Activated naive CD8-positive, alpha-beta T cell treated with anti-CD3 and anti-CD28 coated beads, Interleukin-2, amount 10 ng/mL, durations not matched to agents 7 days and 5 days (primary cell): ENCODE measurements at places on chromosomes 3 and 15. TPM values are rescaled to one million over a fixed set of nuclear protein-coding genes. Genes with fewer than 3 reads are reported as not detected.

GRCh38 chr3:55329849-55330248 is 157.3 kb downstream of the WNT5A start:
- H3K36me3 ChIP-seq, result no peaks in the 10 kb centered on the region
- no peak overlapping the region for H3K4me3 ChIP-seq
- H3K4me1 ChIP-seq, result no peaks in the 10 kb centered on the region
- DNase-seq, result no peak
- no peak overlapping the region for H3K27ac ChIP-seq

DNA sequence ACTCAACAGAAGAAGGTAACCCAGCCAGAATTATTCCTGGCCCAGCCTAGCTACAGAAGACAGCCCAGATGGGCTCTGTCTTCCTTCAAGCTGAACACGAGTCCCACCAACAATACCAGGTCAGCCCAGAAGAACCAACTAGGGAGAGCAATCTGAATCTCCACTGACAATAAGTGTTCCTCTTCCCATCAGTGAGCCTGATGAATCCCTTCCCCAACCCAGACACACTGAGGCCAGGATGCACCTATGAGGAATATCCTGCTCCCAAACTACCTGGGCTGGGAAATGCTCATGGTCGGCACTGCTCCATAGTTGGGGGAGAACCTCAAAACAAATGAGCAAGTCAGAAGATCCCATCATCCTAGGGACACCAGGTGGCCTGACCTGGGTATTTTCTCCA is 351.1 kb downstream of the OCA2 start:
- no peaks in the 10 kb centered on the region for H3K36me3 ChIP-seq
- no peak overlapping the region for H3K4me3 ChIP-seq
- no peak overlapping the region for H3K27ac ChIP-seq
- DNase-seq, result no peak

DNA sequence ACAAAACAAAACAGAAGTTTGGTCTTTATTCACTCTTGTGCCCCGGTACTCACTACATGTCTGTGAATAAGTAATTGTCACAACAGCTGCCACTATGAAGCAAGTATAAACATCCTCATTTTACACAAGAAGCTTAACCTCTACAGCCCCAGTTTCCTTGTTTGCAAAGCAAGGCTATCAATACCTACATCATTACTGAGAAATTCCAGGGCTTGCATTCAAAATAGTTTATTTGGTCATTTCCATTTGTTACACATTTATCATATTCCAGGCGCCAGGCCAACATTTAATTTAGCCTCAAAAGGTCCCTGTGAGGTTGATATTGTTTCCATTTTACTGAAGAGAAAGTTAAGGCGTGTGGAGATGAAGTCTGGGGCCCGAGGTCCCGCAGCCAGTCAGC is 161.4 kb upstream of the LRTM1 start:
- no peak for DNase-seq
- no peaks in the 10 kb centered on the region for H3K4me1 ChIP-seq
- H3K36me3 ChIP-seq, result no peaks in the 10 kb centered on the region
- H3K4me3 ChIP-seq, result no peak overlapping the region
- H3K27me3 ChIP-seq, result no peaks in the 10 kb centered on the region
- H3K27ac ChIP-seq, result no peak overlapping the region

GRCh38 chr3:28349469-28350000 is 911 bp upstream of the AZI2 start:
- H3K4me1 ChIP-seq, result peaks cover 36% of the 10 kb centered on the region
- H3K4me3 ChIP-seq, result peak overlapping the region; percentile 98
- peaks cover 41% of the 10 kb centered on the region for H3K36me3 ChIP-seq

DNA sequence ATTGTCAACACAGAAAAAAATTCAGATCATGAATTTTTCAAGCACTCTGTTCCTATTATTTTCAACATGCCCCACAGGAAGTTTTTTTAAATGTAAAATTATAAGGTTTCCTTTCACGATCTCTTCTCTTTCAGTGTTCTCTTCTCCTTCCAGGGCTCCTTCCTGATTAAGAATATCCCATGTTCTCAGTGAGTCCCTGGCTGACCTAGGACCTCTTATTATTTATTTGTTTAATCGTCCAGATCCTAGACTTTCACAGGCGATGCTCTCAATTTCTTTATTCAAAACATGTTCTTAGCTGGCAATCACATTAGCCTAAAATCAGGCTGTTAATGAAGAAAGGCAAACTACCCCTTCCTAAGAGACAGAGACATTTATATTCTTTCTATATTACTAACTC is 124.3 kb downstream of the ABI3BP start:
- no peaks in the 10 kb centered on the region for H3K36me3 ChIP-seq
- H3K4me3 ChIP-seq, result no peak overlapping the region
- DNase-seq, result no peak

DNA sequence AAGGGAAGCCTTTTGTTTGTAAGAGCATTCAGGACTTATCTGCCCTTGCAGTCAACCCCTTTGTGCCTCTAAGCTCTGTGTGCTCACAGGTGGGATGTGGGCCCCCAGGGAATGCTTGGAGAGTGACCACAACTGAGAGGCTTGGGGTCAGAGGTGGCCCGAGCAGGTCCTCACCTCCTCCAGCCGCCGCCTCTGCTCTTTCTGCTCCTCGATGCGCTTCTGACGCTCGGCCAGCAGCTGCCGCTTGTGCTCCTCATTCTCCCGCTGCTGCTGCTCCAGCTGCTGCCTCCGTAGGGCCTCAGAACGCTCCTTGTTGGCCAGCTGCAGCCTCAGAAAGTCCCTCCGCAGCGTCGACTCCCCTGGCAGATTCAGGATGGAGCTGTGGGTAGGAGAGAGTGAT is 130.8 kb upstream of the SLC2A2 start:
- peak overlapping the region; percentile 29 for H3K27ac ChIP-seq
- peaks cover 4% of the 10 kb centered on the region for H3K4me1 ChIP-seq
- peaks cover 17% of the 10 kb centered on the region for H3K36me3 ChIP-seq
- no peak overlapping the region for H3K4me3 ChIP-seq
- no peaks in the 10 kb centered on the region for H3K27me3 ChIP-seq

- no peak for DNase-seq
- H3K27ac ChIP-seq, result peak overlapping the region; percentile 87
- peaks cover 5% of the 10 kb centered on the region for H3K36me3 ChIP-seq
- no peaks in the 10 kb centered on the region for H3K27me3 ChIP-seq
These were observed 1.9 kb downstream of the RAP2B start for GRCh38 chr3:153163756-153164550.

DNA sequence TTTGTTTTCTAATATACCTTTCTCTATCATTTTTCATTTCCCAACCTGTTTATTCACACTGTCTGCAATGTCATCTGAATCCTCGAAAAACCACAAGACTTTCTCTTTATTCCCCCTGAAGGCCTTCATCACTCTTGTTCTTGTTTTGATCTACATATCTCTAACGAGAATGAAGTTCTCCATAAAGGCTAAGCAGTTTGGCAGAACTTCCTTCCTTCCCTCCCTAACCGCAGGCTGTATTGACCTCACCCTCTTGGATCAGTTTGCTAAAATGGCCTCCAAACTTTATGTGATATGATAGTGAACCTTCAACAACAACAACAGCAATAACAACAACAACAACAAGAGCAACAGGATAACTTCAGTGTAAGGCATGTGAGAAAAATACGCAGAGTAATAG is 392.8 kb downstream of the TIGIT start:
- H3K27ac ChIP-seq, result no peak overlapping the region
- no peaks in the 10 kb centered on the region for H3K27me3 ChIP-seq
- peaks cover 6% of the 10 kb centered on the region for H3K36me3 ChIP-seq
- H3K4me3 ChIP-seq, result peak overlapping the region; percentile 40
- DNase-seq, result no peak

DNA sequence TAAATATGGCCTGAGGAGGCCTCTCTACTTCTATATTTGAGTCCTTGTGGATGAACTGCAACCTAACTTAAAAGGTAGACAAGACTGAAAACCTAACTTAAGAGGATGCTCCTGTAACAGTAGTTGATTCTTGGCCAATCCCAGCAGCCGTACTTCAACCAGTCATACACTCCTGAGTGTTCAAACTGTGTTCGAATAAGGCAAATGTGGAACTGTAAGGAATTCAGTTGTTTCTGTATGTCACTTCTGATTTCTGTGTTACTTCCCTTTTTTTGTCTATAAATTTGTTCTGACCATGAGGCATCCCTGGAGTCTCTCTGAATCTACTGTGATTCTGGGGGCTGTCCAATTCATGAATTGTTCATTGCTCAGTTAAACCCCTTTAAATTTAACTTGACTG is 20.5 kb downstream of the GALK2 start:
- no peak for DNase-seq
- H3K27ac ChIP-seq, result no peak overlapping the region
- H3K36me3 ChIP-seq, result peaks cover 19% of the 10 kb centered on the region
- H3K4me3 ChIP-seq, result no peak overlapping the region
- H3K27me3 ChIP-seq, result no peaks in the 10 kb centered on the region

GRCh38 chr3:100155128-100155527 is 40.8 kb upstream of the FILIP1L start:
- H3K36me3 ChIP-seq, result peaks cover 60% of the 10 kb centered on the region
- DNase-seq, result no peak
- H3K27me3 ChIP-seq, result no peaks in the 10 kb centered on the region

GRCh38 chr15:88453651-88454050 is 13.5 kb downstream of the MRPL46 start:
- H3K4me3 ChIP-seq, result no peak overlapping the region
- no peaks in the 10 kb centered on the region for H3K36me3 ChIP-seq
- peaks cover 5% of the 10 kb centered on the region for H3K4me1 ChIP-seq

GRCh38 chr15:90058308-90058707 is 44.0 kb downstream of the IDH2 start:
- H3K27me3 ChIP-seq, result no peaks in the 10 kb centered on the region
- peaks cover 26% of the 10 kb centered on the region for H3K4me1 ChIP-seq
- peak overlapping the region; percentile 64 for H3K27ac ChIP-seq
- no peak overlapping the region for H3K4me3 ChIP-seq
- peaks cover 2% of the 10 kb centered on the region for H3K36me3 ChIP-seq

- H3K4me3 ChIP-seq, result no peak overlapping the region
- no peaks in the 10 kb centered on the region for H3K27me3 ChIP-seq
- DNase-seq, result no peak
- no peaks in the 10 kb centered on the region for H3K4me1 ChIP-seq
- peaks cover 3% of the 10 kb centered on the region for H3K36me3 ChIP-seq
These were observed 188.5 kb upstream of the RBMS3 start for GRCh38 chr3:29092348-29092747.

DNA sequence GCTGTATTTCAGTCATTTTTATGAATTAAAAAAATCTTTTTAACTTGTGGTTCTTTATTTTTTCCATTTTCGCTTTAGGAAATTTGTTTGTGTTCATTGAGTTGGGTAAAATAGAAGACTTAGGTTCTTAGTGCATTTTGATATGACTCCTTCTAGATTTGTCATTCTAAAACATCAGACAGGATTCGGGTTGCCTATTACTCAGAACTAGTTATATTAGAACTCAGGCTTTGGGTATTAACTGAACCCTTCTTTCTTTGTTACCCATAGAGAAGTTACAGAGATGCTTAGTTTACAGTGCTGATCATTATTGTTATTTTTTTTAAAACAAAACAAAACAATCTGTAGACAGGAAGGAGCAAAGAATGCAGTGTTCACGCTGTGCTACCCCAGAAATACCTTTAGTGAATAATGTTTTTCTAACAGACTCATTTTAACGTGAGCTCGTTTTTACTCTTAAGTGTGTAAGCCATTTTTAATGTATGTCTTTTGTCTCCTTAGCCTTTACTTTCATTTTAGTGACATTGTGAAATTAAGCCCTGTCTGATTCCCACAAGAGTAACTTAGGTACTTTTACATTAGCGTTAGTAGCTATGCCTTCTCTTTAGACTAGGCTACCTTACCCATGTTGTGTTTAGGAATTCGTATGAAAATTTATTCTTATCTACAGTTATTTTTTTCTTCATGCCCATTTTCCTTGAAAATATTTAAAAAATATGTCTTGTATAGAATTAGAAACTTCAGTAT is 53.4 kb downstream of the CMC1 start:
- H3K27ac ChIP-seq, result no peak overlapping the region
- no peak for DNase-seq

DNA sequence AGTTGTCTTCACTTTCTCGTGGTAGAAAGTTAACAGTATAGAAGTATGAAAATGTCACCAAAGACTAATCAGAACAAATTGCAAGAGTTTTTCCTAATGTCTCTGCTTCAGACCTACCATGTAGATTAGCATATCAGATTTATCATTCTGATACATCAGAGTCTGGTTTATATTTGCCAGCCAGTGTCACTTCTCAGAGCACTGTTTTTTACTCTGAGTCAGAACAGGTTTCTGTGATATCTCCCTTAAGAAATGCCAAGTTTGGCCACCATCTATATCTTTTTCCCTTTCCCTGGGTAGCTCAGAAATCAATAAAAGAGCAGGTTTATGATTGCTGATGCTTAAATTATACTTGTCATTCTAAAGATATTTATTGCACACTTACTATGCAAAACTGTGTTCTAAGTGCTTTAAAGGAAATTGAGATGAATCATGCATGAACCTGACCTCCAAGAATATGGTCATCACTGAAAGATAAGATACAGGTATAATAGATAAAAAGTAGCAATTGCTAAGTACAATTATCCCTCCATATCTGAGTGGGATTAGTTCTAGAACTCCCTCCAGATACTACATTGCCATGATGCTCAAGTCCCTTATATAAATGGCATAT is 672.7 kb upstream of the NAALADL2 start:
- no peak for DNase-seq
- H3K4me1 ChIP-seq, result no peaks in the 10 kb centered on the region
- H3K27me3 ChIP-seq, result no peaks in the 10 kb centered on the region
- H3K27ac ChIP-seq, result no peak overlapping the region
- H3K4me3 ChIP-seq, result no peak overlapping the region
- no peaks in the 10 kb centered on the region for H3K36me3 ChIP-seq

DNA sequence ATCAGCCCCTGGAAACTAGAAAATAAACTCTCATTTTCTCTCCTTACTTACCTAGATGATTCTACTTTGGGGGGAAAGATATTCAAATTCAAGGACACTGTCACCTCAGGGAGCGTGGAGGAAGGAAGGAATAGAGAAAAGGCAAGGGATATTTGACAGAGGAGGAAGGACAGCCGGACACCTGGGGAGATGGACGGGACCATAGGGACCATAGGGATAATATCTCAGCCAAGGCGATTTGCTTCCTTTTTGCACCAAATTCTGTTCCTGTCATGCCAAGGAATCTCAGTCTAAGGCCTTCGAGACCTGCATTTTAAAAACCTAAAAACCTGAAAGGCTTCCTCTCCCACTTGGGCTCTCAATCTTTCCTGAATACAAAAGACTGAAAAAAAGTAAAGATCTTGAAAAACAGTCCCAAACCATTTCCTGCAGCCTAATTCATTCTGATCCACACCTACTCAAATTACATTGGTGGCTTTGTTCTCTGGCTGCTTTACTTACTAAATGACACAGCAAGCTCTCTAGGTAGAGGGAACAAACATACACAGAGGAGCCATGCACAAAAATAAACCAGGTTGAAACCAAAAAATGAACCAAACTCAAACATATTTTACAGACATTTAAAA is 73.9 kb upstream of the SLC24A5 start:
- no peak overlapping the region for H3K27ac ChIP-seq
- H3K4me3 ChIP-seq, result no peak overlapping the region
- no peak for DNase-seq
- H3K27me3 ChIP-seq, result peaks cover 5% of the 10 kb centered on the region
- no peaks in the 10 kb centered on the region for H3K4me1 ChIP-seq

PRSS50 gene
- total RNA-seq, result not detected

C3orf70 gene
- not detected for total RNA-seq

CFAP161 gene
- total RNA-seq, result not detected

FBLN2 gene
- 2.6 TPM for total RNA-seq

STAG1 gene
- 39.4 TPM for total RNA-seq

FBXW12 gene
- total RNA-seq, result not detected

SLC2A2 gene
- total RNA-seq, result not detected

CLDN1 gene
- not detected for total RNA-seq
